T follicular helper cell (primary cell): ENCODE measurements at places on chromosomes 1 and 21.

- no peak for DNase-seq
Measured at GRCh38 chr21:15301736-15302135, 236.9 kb upstream of the NRIP1 start.

DNA sequence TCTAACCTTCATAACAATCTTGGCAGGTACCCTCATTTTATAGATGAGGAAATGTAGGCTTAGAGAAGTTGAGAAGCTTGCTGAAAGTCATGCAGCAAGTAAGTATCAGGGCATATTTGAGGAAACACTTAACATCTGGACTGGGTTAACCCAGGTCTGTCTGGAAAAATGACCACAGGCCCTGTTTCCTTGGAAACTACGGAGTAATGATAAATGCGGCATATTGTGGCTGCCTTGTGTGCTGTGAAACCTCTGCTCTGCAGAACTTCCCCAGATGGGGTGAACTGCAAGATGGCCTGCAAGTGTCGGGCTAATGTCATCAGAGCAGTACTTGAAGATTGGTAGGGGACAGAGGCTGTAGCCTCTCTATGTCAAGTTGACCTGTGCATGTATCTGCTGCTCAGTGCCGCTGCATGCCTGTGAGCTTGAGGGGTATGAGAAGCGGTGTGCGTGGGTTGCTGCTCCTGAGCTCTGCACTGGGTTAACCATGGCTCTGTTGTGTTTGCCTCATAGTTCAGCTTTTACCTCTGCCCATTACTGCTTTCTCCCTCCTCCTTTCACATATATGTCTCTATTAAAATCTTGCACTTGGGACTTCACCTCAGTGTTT is 83.1 kb downstream of the WDR3 start:
- DNase-seq, result no peak

GRCh38 chr1:115340879-115341278 is 2.8 kb upstream of the NGF start:
- DNase-seq, result no peak

GRCh38 chr1:237664348-237664747 is 226.4 kb downstream of the ZP4 start:
- DNase-seq, result no peak

DNA sequence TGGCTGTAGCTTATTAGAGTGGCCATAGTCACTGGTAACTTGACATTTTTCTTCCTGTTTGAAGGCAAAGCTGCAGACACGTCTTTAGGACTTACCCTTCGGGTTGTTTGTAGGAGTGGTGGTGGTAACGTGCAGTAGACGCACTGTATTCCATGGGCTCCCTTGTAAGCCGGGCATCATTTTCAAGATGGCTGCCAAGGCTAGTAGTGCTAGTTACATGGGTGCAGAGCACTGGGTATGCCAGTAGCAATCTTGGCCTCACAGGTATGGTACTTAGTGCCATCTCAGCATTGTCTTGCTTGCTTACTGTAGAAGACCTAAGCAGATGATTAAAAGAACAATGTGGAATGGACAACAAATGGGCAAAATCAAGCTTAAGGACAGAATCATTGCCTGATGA is 1.9 kb downstream of the YBX1 start:
- DNase-seq, result no peak

DNA sequence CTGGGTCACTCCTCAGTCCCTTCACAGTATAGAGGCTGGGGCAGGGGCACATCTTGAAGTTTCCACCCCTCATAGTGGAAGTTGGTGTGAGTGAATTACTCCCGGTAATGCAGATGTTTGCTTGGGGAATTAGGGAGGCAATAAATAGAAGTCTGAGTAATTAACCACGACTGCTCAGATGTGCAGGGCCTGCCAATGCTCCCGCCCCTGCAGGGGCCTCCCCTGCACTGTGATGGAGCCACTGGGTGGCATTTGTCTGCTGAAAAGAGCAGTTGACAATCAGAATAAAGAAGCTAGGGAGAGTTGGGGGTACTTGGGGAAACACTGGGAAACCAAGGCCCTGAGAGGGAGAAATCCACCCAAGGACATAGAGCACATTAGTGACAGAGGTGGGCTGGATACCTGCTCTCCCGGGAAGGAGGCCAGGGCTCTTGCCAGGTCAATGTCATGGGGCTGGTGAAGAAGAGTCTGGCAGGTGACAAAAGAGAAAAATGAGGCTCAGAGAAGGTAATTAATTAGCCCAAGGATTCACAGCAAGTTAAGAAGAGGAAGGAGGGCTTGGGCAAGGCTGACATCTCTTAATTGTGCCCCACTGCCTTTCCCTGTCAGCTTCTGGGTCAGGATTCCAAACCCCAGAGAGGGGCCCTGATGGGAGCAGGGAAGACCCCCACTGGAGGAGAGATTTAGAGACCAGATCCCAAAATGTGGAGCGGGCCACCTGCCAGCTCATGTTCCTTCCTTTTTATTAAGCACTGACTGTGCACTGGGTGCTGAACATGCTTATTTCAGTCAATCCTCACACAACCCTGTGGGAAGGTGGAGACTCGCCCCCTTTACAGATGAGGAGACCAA is 436.2 kb downstream of the MATN1 start:
- DNase-seq, result no peak

DNA sequence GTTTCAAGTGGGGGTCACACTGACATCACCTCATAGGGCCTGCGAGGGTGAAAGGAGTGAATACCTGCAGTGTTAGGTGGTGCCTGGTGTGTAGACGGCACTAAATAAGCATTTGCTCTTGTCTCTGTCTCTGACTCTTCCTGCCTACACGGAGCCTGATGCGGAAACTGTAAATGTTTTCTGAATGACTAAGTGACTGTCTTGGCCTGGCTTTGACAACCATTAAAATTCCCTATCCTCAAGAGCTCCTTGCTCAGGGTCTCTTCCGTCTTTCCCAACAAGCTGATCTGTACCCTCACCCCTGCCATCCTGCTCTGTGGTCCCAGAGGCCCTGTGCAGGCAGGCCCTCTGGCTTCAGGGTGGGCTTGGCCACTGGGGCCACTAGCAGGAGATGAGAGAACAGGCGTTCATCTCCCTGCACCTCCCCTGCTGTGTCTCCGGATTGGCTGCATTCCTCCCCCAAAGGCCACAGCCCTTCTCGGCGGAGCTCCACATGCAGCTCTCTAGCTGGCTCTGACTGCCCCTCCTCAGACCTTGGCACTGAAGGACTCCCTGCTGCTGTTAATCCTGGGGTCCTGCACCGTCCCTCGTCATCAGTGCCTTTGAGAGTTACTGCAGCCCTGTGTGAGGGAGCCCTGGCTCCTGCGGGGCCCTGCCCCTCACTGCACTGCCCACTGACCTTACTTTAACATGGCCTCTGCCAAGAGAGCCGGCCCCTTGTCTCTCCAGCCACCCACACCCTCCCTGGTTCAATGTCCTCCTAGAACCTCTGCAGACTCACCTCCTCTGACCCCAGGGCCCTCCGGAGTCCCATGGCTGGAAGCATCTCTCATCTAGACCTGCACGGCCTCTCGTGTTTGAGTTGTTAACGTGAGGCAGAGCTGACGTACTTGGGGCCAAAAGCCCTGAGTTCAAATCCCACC is 211.1 kb downstream of the MATN1 start:
- DNase-seq, result no peak

DNA sequence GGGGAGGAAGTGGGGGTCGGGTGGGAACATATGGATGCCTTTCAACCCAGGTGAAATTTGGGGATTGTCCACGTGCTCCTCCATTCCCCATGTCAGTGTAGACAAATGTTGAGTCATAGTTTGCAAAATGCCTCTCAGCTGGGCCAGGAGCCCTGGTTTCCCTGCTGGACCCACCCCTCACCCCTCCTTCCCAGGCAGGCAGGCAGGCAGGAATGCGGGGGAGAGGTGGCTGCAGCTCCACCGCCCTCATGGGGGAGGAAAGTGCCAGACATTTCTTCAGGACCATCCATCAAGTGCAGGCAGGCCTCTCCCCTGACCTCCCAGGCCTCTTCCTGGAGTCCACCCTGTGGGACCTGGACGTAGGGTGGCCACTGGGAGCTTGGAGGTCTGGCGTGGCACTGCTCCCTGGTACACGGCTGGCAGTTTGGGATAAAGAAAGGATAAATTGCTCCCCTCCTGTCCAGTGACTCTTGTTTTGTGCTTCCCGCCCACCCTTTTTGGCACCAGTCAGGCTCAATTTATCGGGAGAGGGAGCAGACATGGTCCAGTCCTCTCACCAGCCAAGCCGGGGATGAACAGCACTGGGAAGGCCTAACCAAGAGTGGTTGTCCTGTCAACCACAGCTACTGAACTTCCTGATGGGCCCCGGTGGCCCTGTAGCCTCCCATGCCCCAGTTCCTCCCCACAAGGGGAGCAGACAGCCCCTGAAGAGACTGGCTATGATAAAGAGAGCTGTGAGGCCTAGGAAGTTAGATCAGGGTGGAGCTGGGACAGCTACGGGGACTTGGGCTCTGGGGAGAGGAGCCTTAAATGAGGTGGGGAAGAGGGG is 18.9 kb downstream of the NPR1 start:
- DNase-seq, result no peak

- DNase-seq, result no peak
Measured at GRCh38 chr1:224411766-224412165, 22.8 kb downstream of the WDR26 start.

DNA sequence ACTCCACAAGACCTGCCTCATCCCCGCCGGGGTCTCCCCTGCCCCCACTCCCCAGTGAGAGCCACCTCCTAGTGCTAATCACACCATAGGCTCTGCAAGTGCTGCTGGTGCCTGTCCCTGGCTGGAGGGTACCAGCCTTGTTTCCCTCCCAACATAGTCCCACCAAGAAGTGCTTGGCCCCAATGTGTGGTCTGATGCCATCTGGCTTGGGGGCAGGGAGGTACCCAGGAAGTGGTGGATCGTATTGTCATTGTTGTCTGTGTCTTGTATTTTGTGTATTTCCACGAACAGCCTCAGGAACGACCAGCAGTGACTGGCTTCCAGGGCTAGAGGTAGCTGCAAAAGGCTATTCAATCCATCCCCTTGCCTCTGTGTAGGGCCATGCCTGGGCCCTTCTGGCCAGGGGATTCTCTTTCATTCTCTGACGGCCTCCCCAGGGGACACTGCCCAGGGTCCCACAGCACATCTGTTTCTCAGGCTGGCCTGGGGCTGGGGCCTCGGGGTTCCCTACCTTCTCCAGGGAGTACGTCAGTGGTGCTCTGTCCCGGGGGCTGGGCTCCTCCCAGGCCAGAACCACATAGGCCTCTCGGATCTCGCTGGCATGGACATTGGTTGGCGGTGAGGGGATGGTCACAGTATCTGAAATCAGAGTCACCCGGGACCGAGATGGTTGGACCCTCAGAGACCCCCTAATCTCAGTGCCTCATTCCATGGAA is 22.8 kb downstream of the MYOM3 start:
- DNase-seq, result no peak

DNA sequence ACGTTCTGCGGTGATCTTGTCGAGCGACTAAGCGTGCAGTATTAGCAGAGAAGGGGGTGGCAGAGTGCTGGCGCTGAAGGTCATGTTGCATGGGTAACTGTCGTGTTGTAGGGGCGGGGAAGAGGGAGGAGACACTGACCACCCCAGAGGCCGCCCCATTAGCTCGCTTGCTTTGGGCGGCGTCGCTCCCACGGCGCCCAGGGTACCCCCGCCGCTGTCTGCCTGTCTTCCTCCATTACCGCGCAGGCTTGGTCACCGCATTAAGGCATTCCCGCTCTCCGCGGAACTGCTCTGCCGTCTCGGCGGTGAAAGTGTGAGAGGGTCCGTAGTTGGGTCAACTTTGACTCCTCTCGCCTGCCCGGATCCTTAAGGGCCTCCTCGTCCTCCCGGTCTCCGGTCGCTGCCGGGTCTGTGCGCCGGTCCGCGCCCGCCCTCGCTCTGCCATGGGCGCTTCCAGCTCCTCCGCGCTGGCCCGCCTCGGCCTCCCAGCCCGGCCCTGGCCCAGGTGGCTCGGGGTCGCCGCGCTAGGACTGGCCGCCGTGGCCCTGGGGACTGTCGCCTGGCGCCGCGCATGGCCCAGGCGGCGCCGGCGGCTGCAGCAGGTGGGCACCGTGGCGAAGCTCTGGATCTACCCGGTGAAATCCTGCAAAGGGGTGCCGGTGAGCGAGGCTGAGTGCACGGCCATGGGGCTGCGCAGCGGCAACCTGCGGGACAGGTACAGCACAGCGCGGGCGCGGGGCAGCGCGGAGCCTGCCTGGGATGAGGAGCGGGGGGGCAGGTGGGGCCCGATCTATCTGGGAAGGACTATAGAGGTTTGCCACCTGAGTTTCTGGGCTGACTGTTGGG is at the start of gene MTARC2:
MTARC2 (plus strand) TSS at position 234 of the 846 bp plus-strand sequence; CDS start at position 444, 210 bp downstream.
- DNase-seq, result no peak
